ENCODE measurements at places on chromosomes 4 and X. TPM values are rescaled to one million over a fixed set of nuclear protein-coding genes. Genes with fewer than 3 reads are reported as not detected.

The MAGEA10 gene
- polyA plus RNA-seq = not detected

GRCh38 chr4:154208424-154208823 lies 283.2 kb downstream of the DCHS2 start:
- no peak for DNase-seq

DNA sequence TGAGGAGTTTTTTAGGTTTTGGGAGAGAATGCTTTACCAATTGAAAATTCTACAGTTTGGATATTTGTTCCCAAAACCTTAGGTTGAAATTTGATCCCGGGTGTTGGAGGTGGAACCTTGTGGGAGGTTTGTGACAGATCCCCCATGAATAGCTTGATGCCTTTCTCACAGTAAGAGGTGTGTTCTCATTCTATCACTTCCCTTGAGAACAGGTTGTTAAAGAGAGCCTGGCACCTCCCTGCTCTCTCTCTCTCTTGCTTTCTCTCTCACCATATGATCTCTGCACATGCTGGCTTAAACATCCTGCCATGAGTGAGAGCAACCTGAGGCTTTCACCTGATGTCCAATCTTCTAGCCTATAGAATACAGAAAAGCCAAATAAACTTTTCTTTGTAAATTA lies 1475.5 kb upstream of the AGA start:
- no peak for DNase-seq

DNA sequence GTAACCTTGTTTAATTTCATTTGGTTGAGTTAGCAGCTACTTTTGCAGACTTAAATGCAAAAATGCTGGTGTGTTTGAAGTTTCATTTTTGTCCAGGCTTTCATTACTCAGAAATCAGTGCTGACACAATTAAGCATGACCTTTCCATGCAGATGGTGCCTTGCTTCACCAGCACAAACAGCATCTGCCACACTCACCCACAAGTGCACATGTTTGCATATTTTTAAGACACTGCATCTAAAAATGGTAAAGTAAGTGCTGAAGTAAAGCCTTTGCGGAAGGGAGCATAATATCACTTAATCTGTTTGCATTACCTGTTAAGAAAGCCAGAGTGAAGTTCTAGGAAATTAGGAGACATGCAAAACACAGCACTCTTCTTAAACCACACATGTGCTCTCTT lies 7.3 kb upstream of the DAPP1 start:
- no peak for DNase-seq

The RPS6KA6 gene
- polyA plus RNA-seq = 3.3 TPM

DNA sequence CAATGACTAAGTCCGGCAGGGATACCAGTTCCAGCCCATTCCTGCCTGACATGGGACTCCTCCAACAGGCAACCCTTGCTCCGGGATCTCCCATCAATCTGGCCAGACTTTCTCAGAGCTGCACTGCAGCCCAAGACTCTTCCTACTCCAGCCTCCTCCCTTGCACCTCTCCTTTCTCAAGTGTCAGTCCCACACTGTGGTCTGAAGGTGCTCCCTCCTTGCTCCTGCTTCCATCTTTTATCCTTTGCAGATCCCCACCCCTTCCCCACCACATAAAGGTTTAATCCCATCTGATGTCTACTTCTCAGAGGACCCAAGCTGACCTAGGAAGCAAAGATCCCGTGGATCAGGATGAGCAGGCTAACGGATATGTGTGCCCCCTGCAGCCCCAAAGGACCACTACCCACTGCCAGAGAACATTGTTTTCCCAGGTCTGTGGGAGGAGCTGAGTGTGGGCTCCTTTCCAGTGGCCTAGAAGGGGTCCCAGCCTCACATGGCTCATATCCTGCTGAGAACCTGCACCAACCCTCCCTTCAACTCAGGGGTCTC lies 33.3 kb upstream of the XPNPEP2 start:
- DNase-seq = no peak

GRCh38 chr4:168387091-168387490 lies 68.5 kb upstream of the DDX60 start:
- no peak for DNase-seq

DNA sequence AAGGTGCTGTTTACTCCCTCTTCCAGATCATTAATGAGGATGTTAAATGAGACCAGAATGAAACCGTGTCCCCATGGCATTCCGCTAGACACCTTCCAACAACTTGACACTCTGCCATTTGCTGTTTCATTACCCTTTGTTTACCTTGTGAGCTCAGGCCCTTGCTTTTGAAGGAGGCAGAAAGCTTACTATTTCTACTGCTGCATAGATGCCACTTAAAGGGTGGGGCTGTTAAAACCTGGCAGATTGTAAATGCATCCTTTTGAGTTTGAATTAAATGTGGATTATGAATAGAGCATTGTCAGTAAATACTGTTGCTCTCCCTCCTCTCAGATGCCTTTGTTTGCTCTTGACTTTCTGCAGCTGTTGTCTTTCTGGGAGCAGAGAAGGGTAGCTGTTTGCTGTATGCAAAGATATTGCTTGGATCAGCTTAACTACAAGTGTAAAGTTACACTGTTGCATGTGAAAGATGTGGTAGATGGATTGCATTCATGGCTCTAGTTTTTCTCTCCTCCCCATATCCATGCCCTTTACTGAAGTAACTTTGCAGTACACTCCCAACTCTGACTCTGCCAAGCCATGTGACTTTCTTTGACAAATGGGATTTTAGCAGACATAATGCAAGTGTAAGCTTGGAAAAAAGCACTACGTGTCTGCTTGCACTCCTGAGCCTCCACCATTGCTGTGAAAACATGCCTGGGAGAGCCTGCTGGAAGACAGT lies 75.0 kb upstream of the DHX15 start:
- DNase-seq = no peak

DNA sequence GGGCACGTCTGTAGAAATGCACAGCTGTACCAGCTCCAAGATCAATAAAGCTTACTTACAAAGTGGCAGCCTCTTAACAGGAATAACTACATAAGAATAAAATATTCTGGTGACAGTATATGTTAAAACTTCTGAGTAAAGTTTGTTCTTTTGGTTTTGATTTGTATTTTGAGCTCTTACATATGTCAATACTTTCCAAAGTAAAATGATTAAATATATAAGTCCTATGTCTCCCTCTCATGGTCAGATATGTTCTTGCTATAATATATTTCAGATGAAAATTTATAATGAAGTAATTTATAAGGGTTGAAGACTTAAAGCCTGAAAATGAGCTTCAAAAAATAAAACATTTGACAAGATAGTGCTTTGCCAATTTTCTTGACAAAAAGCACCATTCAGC lies 254.4 kb downstream of the NPFFR2 start:
- no peak for DNase-seq

- DNase-seq = peak; percentile 1
Observed at GRCh38 chr4:65508168-65508567, 162.1 kb downstream of the EPHA5 start.

DNA sequence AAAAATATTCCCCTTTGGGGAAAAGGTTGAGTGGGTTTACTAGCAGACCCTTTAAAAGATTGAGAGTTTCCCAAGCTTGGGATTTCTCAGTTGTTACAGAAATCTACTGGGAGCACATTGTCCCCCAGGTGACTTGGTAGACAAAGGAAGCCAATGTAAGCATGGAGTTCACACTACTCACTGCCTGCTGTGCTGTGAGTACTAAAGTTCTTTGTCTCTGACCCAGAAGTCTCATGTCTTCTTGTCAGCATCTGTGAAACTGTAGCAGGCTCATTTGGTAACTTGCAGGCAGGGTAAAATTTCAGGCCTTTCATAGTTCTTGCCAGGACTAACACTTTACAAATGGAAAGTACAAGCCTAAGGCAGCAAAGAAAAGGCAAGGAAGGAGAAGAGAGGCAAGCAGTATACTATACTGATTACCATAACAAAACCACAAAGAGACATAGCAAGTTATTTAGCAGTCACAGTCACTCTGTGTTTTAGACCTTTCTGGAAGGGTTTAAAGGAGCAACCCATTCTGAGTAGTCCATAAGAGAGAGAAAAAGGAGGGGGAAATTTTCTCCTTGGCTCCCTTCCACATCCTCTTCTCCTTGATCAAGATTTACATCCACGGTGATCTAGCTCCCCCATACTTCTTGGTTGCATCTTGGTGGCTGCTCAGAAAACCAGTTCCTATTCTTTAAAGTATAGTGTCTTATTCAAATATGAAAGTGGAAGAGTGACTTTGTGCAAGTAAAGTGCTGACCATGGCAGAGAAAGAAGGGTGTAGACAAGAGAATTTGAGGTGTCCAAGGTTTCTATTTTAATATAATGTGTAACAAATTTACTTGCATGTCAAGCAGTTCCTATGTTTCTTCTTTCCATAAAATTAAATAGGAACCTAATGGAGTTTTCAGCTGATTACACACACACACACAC lies 160.0 kb upstream of the PDE5A start:
- no peak for DNase-seq

DNA sequence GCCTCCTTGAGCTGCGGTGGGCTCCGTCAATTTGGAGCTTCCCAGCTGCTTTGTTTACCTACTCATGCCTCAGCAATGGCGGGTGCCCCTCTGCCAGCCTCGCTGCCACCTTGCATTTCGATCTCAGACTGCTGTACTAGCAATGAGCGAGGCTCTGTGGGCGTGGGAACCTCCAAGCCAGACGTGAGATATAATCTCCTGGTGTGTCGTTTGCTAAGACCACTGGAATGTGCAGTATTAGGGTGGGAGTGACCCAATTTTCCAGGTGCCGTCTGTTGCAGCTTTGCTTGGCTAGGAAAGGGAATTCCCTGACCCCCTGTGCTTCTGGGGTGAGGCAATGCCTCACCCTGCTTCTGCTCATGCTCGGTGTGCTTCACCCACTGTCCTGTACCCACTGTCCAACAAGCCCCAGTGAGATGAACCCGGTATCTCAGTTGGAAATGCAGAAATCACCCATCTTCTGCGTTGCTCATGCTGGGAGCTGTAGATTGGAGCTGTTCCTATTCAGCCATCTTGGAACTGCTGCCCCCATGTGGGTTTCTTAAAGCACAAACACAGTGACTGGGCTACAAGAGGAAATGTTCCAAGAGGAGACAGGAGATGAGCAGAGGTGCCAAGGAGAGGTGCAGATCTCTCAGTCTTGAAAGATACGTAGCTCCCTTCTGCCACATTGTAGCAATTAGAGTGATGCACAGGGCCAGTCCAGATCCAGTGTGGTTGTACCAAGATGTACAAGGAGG lies 193.0 kb upstream of the IGFBP7 start:
- no peak for DNase-seq

The NXF2 gene
- not detected for polyA plus RNA-seq

DNA sequence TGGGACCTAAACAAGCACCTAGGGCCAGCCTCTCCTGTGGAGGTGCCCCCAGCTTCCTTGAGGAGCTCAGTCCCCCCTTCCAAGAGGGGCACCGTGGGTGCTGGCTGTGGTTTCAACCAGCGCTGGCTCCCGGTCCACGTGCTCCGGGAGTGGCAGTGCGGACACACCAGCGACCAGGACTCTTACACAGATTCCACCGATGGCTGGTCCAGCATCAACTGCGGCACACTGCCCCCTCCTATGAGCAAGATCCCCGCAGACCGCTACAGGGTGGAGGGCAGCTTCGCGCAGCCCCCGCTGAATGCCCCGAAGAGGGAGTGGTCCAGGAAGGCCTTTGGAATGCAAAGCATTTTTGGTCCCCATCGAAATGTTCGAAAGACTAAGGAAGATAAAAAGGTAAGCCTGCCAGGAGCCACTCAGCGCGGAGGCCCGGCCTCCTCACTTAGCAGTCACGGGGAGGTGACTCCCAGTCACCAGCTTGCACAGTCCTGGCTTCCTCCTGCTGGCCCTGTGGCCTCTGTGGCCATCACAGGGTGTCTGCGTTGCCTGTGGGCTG lies 24.9 kb downstream of the RGS12 start:
- no peak for DNase-seq

DNA sequence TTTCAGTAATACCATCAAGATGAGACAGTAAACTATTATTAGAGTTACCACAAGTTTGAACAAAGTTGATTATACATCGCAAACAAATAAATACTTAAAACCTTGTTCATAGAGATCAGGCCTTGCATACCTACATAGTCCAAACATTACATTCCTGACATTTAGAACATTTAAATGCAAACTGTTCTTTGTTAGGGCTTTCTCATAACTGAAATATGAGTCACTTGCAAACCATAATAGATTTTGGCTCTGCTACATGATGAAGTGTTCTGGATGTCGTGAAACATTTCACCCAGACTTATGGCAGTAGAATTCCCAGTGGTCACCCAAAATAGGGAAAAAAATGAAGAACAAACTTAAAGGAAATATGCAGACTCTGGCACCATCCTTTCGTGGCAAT lies 75.0 kb downstream of the FAT4 start:
- peak; percentile 86 for DNase-seq

The SLC7A11 gene
- polyA plus RNA-seq = 80.5 TPM

- no peak for DNase-seq
Observed at GRCh38 chr4:186826846-186827533, 103.3 kb upstream of the FAT1 start.

The AIFM1 gene
- polyA plus RNA-seq = 39.3 TPM

- DNase-seq = no peak
Observed at GRCh38 chrX:136647677-136648360, at the start of gene CD40LG. Gene CD40LG, plus strand, starts transcription at chrX:136648158. Its CDS starts 91 bp downstream, at chrX:136648249.

- DNase-seq = no peak
Observed at GRCh38 chr4:183154701-183155391, 55.8 kb downstream of the WWC2 start.

The DHRSX gene
- 43.2 TPM for polyA plus RNA-seq

- no peak for DNase-seq
Observed at GRCh38 chr4:142265536-142265935, 580.6 kb downstream of the INPP4B start.

DNA sequence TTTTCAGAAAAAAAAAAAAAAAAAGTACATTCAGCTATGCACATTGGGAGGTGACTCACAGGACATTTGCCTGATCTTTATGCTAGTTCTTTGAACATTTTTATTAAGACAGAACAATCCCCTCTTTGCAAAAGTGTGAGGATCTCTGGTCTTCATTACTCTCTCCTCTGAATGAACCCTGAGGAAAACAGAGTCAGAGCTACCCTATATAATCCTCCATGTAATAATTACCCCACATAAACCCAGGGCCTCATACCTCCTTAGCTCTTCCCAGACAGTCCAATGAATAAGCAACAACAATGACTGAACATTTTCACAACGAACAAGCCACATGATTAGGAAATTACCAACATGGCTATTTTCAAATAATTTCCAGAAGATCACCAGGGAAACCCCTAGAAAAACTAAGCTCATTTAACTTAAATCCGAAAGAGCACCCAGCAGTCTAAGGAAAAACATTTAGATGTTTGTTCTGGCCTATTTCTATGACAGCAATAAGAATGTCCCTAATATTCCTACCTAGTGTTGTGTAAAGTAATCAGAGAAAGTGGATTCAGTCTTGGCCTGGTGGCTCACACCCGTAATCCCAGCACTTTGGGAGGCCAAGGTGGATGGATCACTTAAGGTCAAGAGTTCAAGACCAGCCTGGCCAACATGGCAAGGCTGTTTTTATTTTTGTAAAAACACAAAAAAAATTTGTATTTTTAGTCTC lies 37.8 kb downstream of the TBC1D9 start:
- no peak for DNase-seq

DNA sequence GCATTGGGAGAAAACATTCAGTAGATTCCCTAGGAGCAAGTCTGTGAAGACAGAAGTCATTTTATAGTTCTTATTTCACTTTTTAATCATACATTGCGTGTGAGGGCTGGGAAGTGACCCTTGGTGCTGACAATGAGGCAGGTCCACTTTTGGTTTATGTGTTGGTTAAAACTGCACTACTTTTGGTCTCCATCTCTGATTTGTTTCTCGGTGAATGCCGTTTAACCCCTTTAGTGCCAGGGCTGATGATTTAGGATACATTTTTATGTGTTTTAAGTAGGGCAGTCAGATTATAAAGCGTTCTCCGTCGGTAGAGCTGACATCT lies 110.4 kb downstream of the AFF1 start:
- DNase-seq = no peak

Data from AG04450 (cell line).